ENCODE measurements at places on chromosomes 13 and 19.
A peak's percentile ranks its signal among the peaks of the same experiment; 100 is the strongest.

- no peak for DNase-seq
These were observed 3.4 kb downstream of the NUDT15 start for GRCh38 chr13:48040896-48041295.

- no peak for DNase-seq
These were observed 152.7 kb downstream of the B3GLCT start for GRCh38 chr13:31352467-31352866.

GRCh38 chr13:108705031-108705430 lies 75.6 kb downstream of the MYO16 start:
- DNase-seq, result no peak

GRCh38 chr19:51368366-51369282 lies at the start of gene CLDND2:
TSS of gene CLDND2 (minus strand) at chr19:51369003. CDS start at chr19:51368577, 426 bp downstream.
- DNase-seq, result no peak

- DNase-seq, result no peak
These were observed 412.4 kb downstream of the SUCLA2 start for GRCh38 chr13:47588676-47589075.

DNA sequence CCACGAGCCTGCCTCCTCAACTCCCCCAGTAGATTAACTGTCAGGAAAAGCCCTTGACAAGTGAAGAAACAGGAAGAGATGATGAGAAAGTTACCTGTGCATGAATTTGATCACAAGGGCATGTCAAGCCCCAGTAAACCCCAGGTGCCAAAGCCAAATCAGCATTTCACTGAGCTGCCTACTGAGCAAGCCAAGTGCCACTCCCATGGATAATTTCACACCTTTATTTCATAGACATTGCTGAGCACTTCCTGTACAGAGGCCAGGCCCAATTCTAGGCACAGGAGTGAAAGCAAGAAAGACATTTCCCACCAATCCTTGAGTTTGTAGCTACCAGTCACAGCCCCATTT lies 2.4 kb downstream of the GADD45GIP1 start:
- DNase-seq, result no peak

DNA sequence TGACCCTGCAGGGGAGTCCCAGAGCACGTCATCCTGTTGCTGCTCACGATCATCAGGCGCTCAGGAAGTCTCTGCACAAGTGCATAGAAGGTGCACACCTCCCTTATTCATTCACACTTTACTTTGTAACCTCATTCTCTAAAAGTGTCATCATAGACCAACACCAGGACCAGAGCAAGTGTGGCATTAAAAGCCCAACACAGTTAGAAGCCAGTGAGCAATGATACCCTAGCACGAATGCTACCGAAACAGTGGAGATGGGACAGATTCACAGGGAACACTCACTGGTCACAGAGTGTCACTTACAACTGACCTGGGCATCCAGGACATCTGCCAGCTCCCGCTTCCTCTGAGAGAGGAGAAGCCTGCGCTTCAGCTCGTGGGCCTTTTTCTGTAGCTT lies 17.0 kb downstream of the HAUS8 start:
- DNase-seq, result no peak

GRCh38 chr13:72005455-72005854 lies 138.5 kb upstream of the DACH1 start:
- no peak for DNase-seq

GRCh38 chr13:98486412-98486811 lies 90.5 kb downstream of the STK24 start:
- DNase-seq, result no peak

- DNase-seq, result no peak
These were observed 37.1 kb upstream of the RNF113B start for GRCh38 chr13:98214008-98214643.

DNA sequence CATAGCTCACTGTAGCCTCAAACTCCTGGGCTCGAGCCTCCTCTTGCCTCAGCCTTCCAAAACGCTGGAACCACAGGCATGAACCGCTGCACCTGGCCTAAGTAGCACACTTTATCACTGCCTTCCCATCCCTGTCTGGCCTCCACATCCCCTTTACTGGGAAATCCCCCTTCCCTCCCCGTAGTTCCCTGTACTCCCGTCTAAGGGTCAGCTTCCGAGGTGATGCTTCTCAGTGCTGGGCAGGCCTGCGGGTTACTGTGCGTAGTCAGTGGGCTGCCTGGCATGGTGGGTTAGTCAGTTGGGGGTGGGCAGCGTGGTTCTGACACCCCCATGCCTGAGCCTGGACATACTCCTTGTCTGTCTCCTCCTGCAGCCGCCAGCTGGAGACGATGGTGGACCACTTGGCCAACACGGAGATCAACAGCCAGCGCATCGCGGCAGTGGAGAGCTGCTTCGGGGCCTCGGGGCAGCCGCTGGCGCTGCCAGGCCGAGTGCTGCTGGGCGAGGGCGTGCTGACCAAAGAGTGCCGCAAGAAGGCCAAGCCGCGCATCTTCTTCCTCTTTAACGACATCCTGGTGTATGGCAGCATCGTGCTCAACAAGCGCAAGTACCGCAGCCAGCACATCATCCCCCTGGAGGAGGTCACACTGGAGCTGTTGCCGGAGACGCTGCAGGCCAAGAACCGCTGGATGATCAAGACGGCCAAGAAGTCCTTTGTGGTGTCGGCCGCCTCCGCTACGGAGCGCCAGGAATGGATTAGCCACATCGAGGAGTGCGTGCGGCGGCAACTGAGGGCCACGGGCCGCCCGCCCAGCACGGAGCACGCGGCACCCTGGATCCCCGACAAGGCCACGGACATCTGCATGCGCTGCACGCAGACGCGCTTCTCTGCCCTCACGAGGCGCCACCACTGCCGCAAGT lies 8.4 kb downstream of the PLEKHF1 start:
- no peak for DNase-seq

GRCh38 chr13:33231339-33231738 lies 54.2 kb downstream of the STARD13 start:
- no peak for DNase-seq

DNA sequence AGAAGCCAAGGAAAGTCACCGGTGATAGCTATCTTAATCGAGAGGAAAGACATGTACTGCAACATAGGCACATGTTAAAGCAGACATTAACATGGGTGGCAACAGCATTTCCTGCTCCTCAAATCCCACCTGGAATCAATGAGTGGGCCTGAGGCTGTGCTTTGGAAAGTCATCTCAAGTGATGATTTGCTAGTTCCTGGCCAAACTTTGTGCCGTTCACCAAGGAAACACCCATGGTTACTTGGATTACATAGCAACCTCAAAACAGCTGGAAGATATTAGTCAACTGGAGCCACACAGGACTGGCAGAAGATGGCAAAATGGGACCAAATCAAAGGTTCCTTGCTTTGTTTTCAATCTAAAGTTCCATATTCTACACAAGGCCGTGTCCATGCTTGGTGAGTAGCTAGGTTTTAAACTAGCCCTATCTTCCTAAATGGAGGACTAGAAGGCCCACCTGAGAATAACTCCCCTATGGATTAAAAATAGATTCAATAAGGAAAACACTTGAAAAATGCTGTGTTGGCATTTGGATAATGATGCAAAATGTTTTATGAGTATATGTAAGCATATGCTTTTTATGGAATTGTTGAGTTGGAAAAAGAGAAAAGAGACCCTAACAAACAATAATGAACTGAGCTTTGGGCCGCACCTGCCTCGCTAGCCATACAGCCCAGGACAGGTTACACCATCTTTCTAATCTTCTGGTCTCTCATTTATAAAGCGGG lies 144.5 kb downstream of the RGCC start:
- DNase-seq, result no peak

DNA sequence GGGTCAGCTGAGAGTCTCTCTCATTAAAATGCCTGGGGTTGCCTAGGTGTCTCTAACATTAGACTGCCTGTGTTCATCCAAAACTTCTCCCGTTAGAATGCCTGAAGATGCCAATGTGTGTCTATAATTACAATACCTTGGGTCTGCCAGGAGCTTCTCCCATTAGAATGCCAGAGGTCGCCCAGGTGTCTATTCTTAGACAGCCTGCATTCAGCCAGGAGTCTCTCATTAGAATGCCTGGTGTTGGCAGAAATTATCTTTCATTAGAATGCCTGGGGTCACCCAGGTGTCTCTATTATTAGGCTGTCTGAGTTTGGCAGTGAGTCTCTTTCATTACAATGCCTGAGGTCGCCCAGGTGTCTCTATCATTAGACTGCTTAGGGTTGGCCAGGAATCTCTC lies 1560.2 kb downstream of the UQCRFS1 start:
- DNase-seq, result no peak

DNA sequence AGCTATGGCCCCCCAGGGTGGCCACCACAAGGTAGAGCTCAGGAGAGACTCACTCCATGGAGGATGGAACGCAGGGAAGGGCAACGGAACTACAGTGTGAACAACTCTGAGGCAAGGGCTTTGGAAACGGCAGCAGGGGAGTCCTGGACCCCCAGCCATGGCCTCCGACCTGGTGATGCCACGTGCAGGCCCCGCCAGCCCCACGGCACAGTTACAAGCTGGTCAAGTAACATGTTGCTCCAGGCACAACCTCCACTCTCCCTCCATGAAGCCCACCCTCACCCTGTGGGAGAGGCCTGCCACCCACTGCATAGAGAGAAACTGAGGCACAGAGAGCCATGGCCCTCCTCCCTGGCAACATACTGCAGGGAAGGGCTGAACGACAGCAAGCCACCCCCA lies 9.1 kb upstream of the CERS1 start:
- DNase-seq, result no peak

GRCh38 chr13:63093907-63094469 lies 1678.3 kb upstream of the PCDH20 start:
- DNase-seq, result no peak

- no peak for DNase-seq
These were observed 36.0 kb upstream of the SERP2 start for GRCh38 chr13:44337581-44337980.

GRCh38 chr19:43984687-43985000 lies 656 bp downstream of the ZNF155 start:
- peak; percentile 7 for DNase-seq

DNA sequence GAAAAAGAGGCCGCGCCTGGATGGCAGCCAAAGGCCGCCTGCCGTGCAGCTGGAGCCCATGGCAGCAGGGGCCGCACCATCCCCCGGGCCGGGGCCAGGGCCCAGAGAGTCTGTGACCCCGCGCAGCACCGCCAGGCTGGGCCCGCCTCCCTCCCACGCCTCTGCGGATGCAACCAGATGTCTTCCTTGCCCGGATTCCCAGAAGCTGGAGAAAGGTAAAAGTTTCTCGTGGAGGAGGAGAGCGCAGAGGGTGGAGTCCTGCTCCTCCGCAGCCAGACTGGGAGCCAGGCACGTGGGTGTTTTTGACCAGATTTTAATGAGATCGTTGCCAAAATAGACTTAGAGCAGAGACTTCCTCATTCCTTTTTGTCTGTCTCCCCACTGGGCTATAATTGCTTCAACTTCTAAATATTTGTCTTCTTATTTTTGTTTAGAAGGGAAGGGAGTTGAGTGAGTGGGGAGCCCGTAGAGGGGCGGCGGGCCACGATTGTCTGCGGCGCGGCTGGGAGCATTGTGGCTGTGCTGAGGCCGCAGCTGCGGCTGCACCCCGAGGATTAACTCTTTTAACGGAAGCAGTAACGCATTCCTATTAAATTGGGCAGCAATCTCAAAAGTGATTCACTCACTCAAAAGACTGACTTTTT lies 22.8 kb upstream of the NDUFS7 start:
- DNase-seq, result peak; percentile 77

GRCh38 chr13:84931264-84931663 lies 868.0 kb downstream of the SLITRK6 start:
- no peak for DNase-seq

GRCh38 chr13:67841071-67841470 lies 610.9 kb upstream of the PCDH9 start:
- no peak for DNase-seq

GRCh38 chr19:5133986-5134595 lies 165.2 kb downstream of the KDM4B start:
- no peak for DNase-seq

- peak; percentile 54 for DNase-seq
These were observed 4.0 kb upstream of the NKPD1 start for GRCh38 chr19:45164577-45165335.

DNA sequence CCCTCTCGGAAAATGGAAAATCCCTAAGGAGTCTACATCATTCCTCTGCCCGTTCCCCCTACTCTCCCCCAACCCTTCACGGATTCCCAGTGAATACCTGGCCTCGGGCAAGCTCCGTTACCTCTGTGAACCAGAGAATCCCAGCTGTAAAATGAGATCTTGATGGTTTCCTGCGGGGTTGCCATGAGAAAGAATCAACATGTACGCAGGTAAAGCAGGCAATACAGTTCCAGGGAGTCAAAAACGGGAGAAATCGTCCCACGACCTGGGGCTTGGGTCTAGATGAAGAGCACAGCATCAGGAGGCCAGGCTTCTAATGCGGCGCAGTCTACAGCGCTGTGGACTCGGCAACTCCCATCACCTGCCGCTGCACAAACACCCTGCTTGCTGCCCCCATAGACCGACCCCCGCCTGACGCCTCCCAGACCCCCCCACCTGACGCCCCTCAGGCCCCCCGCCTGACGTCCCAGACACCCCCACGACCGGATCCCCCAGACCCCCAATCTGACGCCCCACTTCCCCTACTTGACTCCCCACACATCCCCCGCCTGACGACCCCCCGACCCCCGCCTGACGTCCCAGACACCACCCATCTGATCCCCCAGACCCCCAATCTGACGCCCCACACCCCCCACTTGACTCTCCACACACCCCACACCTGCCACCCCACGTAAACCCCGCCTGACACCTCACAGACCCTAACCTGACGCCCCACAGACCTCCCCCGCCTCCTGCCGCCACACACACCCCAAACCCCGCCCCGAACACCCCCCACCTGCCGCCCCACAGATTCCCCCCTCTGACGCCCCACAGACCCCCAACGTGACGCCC lies 680 bp downstream of the LIG4 start:
- peak; percentile 25 for DNase-seq

- no peak for DNase-seq
These were observed 100.7 kb upstream of the RXFP2 start for GRCh38 chr13:31638577-31638976.

DNA sequence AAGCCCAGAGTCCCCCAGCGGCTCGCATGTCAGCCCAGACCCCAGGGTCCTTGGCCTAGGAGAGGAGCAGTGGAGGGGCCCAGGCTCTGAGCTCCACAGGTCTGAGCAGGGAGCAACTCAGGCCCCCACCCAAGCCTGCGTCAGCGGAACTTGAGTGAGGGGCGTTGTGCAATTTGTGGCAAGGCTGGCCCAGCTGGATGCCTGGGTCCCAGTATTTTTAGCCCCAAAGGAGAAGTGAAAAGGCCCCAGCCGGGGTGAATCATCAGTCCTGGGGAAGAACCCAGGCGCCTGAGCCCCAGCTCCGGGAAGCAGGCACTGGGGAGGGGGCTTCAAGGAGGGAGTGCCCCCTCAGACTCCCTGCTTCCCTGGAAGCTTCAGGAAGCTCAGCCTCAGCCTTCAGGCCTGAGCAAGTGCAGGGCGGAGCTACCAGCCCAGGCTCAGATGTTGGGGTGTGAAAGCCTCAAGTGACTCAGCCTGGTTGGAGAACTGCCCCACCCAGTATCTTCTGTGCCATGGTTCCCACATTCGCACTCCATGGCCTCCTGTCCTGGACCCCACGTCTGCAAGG lies 7.2 kb downstream of the MED29 start:
- peak; percentile 84 for DNase-seq

GRCh38 chr13:21176982-21177284 lies 475 bp downstream of the MRPL57 start:
- DNase-seq, result no peak

All from body of pancreas (tissue), 4 donors.